ENCODE measurements at places on chromosomes 12 and 14.

- no peak for DNase-seq
These were observed 21.8 kb upstream of the KRR1 start for GRCh38 chr12:75533239-75533638.

- no peak for DNase-seq
These were observed 188.9 kb downstream of the PPFIA2 start for GRCh38 chr12:81570234-81570633.

DNA sequence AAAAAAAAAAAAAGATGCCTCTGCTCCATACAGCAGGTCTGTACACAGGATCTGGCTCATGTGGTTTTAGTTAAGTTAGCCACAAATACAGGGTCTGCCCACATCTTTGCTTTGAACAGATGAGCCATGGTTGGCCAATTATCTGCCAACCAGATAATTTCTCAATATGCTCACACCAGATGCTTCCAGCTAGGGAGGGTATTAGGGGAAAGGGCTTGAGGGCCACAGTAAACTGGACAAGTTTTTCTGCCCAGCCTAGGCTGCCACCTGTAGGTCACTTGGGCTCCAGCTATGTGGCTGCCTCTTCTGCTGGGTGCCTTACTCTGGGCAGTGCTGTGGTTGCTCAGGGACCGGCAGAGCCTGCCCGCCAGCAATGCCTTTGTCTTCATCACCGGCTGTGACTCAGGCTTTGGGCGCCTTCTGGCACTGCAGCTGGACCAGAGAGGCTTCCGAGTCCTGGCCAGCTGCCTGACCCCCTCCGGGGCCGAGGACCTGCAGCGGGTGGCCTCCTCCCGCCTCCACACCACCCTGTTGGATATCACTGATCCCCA is 776 bp downstream of the RDH5 start:
- DNase-seq: peak; percentile 68

DNA sequence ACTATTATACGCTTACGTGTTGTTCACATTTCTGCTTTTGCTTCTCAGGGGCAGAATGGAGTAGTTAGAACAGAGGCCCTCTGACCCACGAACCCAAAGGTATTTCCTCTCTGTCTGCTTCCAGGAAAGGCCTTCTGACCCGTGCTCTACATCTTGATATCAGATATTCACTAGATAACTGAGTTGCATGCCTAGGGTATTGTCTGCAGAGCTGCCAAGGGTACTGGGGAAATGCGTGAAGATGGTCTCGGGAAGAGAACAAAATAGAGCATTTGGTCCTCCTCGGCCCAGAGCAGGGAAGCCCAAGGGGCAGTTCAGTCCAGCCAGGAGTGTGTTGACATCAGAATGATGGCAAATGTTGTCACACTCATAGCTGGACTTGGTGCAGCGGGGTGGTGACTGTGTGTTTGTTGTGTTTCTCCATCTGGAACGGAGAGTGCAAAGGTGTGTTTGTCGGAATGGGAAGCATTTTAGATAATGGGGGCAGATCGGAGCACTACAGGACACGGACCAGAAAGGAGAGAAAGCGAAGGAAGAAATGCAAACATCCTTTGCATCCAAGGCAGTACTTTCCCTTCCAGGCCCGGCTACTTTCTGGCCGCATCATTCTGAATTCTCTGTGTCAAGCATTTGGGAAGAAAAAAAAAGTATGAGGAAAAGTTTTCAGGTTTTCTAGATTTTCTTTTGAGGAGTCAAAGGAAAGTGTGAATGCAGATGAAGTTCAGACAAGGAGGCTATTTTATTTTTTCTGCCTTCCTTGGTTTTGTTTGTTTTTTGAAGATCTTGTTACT is 8.1 kb downstream of the GLT1D1 start:
- no peak for DNase-seq

DNA sequence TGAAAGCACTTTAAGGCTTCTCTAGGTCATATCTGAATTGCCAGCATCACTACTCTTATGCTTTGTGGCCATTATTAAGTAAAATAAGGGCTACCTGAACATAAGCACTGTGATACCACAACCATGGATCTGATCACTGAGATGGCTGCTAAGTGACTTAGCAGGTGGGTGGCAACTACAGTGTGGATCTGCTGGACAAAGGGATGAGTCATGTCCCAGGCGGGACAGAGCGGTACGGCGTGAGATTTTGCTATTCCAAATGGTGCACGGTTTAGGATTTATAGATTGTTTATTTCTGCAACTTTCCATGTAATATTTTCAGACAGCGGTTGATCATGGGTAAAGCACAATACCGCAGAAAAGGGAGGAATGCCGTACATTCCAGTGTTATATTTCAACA is 39.4 kb downstream of the MLXIP start:
- DNase-seq: no peak

- peak; percentile 13 for DNase-seq
These were observed 42.1 kb upstream of the CHGA start for GRCh38 chr14:92880851-92881250.

- peak; percentile 48 for DNase-seq
These were observed 148.9 kb downstream of the CHST11 start for GRCh38 chr12:104605685-104606084.

- no peak for DNase-seq
These were observed 66.8 kb upstream of the VRK1 start for GRCh38 chr14:96730386-96730785.

- no peak for DNase-seq
These were observed 280.5 kb downstream of the PCNX1 start for GRCh38 chr14:71187633-71188356.

DNA sequence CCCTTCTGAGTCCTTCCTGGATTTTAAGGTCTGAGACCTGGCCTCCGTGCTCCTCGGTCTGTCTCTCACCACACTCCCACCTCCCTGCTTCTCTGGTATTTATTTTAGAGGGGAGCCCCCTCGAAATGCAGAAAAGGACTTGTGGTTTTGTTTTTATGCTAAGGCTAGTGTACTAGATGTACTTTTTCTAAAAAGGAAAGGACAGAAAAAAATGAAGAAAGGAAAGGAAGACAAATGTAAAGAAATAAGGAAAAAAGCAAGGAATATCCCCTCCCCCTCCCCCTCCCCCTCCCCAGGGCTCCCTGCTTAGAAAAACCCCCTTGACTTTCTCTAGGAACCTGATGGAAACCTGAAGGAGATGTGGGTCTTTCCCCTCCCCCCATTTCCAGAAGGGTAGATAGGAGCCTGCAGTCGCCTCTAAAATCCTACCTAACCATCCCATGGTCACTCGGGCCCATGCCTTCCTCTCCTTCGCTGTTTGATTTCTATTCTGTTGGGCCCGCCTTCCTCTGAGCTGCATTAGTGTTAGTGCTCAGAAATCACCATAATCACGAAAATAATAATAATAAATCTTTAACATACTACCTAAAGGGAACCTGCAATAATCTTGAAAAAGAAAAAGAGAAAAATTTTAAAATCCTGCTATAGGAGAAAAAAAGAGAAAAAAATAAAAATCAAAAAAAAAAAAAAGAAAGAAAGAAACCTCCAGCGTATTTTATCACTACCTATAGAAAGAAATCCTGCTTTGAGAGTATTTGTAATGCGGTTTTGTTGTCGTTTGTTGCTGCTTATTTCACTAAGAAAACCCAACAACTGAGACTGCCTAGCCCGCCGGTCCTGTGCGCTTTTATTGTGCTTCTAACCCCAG is 3.1 kb downstream of the HOXC8 start:
- DNase-seq: no peak

GRCh38 chr12:4910502-4911315 is 1.0 kb downstream of the KCNA1 start:
- peak; percentile 7 for DNase-seq

DNA sequence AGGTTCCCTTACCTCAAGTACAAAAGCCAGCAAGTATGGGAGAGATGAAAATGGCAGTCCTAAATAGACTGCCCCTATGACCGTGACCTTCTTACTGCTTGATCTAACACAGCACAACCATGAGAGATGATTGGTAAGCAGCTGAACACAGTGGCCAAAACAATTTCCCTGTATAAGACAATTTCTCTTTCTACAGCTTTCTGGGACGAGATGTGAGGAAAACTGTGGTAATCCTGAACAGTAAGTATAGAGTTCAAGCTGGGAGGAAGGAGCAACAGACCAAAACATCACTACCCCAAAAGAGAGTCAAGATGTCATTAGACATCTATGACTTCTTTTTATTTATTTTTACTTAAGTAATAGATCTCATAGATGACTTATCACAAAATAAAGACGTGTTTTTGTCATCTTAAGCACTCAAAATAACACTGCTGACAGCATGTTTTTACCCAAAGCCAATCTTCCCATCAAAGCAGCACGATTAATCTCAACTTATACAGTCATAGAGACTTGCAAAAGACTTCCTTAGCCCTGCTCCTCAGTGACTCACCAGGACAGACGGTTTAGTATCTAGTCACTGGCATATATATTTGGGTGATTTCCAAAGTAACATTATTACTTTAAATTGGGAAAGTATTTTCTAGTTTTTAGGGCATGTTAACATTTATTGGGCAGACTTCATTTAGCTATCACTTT is 3.7 kb downstream of the TMEM52B start:
- no peak for DNase-seq

DNA sequence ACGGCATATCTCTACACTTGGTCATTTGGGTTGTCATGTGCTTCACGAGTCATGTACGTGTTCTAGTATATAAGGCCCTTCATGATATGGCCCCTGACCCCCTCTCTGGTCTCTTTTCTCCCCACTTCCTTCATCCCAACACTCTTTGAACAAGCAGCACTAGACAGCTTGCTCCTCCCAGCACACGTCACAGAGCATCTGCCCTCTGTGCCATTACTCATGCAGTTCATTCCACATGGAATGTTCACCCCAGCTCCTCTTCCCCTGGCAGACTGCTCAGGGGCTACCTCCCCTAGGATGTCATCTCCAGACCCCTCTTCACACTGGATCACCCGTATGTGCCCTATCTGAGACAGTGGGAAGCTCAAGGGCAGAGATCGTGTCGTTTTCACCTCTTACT is 14.1 kb upstream of the LRP1-AS start:
- DNase-seq: no peak

- DNase-seq: peak; percentile 62
These were observed 4.5 kb downstream of the OR10AD1 start for GRCh38 chr12:48198672-48198971.
